Cortex of kidney (tissue), 1 donor: ENCODE measurements at places on chromosomes 6 and 20.

DNA sequence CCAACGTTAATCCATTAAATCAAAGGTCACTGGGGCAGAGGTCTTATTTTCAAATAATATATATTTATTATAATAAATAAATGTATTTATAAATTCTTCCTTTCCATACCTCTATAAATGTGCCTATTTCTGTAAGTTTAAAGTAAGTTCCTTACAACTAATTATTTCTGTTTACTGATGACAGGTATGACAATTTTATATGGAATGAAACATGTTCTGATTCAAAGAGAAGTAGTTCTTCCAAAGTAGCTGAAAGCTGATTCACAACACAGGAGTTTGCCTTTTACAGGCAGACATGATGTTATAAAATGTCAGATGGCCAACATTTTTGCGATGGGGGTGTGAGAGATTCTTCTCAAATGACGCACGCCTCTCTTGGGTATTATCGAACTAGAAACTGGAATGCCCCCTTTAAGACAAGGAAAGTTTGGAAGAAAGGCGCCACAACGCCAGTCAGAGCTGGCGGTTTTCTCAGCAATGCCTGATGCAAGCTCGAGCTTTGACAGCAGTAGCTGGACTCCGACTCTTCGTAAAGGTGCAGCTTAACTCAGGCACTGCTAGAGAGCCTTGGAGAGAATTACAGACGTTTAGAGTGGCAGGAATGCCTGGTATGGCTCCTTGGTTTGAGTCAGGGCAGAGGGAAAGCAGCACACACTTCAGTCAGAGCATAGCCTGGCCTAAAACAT is 92.1 kb downstream of the FOXC1 start:
- no peak for DNase-seq

GRCh38 chr6:143965503-143966171 is 42.4 kb downstream of the PLAGL1 start:
- no peak for DNase-seq

DNA sequence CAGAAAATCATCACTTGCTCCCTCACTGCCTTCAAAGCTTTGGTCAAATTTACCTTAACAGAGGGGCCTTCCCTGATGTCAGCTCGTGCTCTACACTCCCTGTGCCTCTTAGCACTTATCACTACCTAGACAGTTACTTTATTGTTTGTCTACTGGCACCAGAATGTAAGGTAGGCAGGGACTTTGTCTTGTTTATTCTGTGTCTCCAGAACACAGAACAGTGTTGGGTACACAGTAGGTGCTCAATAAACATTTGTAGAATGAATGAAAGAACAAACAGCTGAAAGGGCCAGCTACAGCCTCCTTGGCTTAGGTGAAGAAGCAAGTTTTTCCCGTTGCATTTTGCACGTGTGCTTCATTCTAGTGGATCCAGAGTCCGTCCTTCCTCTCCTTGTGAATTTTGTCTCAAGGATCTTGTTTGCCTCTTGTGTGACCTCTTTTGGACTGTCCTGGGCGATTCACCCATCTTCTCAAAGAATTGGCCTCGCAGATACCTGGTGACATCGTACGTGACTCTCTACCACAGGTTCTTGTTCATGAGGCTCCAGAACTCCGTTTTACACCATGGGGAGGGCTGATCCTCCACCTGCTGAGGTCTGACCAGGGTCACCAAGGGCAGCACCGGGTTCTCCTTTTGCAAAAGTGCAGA is 84.2 kb upstream of the ARMC2 start:
- DNase-seq = no peak

DNA sequence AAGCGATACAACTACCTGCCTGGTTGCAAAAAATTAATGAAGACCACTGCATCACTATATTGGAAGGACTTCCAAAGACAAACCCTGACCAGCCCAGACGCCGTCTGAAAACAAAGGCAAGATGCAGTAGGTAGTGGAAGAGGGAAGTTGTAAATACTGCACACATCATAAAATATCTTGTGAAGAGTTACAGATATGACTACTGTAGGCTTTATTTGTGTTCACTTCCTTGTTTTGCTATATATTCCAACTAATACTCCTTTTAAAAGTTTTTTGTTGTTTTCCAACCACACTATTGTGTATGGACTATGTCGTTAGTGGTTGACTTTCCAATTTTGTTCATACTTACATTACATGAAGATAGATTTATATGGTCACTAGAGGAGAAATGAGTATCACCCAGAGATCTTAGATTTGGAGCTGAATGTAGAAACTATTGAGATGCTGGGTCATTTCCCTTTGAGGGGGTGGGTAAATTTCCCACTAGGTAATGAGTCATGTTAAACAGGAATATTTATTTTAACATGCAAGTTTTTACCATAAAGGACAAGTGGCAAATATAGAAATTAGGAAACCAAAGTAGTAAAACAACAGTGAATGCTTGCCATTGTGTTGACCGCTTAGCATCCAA is 16.6 kb upstream of the TXLNB start:
- no peak for DNase-seq

- DNase-seq = no peak
Measured at GRCh38 chr6:11575408-11576033, 38.0 kb downstream of the TMEM170B start.

DNA sequence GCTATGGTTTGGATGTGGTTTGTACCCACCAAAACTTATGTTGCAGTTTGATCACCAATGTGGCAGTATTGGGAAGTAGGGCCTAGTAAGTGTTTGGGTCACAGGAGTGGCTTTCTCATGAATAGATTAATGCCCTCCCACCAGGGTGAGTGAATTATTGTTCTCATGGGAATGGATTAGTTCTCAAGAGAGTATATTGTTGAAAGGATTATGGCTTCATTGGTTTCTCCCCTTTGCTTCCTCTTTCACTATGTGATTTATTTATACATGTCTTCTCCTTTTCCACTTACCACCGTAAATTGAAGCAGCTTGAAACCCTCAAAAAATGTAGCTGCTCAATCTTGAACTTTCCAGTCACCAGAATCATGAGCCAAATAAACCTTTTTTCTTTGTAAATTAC is 10.8 kb downstream of the UFL1 start:
- no peak for DNase-seq

- no peak for DNase-seq
Measured at GRCh38 chr6:129243377-129243776, 360.4 kb downstream of the LAMA2 start.
